ENCODE measurements at places on chromosomes 12 and 14.
A peak's percentile ranks its signal among the peaks of the same experiment; 100 is the strongest.

DNA sequence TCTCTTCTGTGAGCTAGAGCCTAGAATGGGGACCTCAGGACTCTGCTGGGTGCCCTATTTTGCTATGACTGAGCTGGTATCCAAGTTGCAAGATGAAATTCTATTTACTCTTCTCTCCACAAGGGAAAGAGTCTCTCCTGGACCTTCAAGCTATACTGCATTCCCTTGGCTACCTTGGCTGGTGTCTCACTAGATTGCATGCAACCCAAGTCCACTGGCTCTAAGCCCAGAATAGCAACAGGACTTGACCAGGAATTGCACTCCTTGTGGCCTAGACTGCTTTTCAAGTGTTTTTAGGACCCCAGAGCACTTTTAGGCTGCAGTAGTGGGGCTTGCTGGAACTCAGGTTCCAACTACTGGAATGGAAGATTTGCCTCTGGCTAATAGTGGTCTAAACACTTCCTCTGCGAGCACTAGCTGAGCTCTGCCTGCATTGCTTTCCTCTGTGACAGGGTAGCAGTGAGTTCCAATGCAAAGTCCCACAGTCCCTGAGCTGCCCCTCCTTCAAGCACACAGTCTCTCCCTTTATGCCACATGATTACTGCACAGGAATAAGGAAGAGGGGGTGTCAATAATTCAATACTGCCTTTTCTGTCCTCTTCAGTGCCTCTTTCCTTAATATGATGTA, 1009.1 kb upstream of the FLRT2 start:
- DNase-seq = no peak

DNA sequence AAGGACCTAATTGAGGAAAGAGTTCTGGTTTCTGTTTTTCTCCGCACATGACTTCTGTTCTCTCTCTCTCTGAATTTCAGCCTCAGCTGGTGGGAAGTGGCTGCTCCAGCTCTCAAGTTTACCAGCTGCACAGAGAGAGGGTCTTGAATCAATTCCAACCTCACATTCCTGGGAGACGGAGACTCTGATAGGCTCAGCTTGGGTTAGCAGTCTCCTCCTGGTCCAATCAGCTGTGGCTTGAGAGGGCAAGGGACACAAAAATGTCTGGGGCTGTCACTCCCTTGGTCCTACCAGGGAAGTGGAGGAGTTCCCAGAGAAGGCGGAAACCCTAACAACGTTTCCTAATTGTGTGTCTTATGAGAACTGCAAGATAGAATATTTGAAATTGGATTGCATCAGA, 7.0 kb downstream of the CCDC63 start:
- DNase-seq = no peak

GRCh38 chr14:60356906-60357550, 108.0 kb downstream of the PPM1A start:
- no peak for DNase-seq

GRCh38 chr12:6341417-6342139, at the start of gene TNFRSF1A:
Gene TNFRSF1A, minus strand, starts transcription at chr12:6342076. Its CDS starts 262 bp downstream, at chr12:6341814.
- DNase-seq = no peak

- no peak for DNase-seq
Measured at GRCh38 chr12:2803635-2804392, 8.7 kb upstream of the ITFG2 start.

DNA sequence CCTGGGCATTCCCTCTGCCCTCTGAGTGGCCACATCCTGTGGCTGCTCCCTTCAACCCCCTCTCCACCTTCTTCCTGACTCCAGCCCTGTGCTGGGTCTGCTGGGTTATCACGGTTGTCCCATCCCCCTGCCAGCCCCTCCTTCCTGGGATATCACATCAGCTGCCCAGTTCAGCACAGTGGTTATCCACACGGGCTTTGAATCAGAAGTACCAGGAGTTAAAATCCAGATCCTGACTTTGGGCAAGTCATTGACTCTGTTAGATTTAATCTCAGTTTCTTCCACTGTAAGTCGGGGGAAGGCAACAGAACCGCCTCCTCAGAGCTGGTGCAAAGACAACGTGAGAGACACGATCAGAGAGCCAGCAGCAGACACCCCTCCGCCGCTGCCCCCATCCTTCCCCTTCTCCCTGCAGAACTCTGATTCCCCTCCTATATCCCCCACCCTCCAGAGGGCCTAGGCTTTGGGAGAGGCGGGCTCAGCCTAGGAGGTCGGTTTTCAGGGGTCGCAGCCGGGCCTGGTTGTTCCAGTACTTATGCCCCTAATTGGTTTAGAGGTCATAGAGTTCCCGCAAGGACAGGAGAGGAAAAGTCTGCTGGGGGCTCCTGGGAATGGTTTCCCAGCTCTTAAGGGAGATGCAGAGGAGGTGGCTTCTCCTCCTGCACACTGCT, 42.5 kb downstream of the PRIMA1 start:
- DNase-seq = no peak

DNA sequence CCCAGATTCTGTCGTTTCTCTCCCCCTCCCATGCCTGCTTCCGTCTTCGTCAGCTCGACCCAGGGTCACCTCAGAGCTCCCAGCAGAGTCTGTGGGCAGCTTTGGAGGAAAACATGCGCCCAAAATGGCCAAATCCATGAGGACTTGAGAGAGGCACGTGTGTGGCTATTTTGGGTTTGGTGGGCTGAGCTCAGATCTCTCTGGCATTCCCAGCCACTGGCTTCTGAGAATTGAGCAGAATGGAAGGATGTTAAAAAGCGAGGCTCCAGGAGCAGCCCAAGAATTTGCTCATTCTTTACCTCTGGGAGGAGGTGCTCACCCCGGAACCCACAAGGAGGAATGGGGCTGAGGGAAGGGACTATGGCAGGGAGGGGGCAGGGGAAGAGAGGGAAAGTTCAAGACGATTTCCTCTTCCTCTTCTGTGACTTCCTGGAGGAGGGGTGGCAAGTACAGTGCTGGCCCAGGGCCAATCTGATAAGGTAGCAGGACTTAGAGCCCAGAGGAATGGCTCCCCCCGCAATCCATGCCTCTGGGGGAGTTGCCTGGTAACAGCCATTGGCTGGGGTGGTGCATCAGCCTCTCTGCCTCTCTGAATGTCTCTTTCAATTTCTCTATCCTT, 20.1 kb downstream of the TSPAN9 start:
- DNase-seq = no peak

DNA sequence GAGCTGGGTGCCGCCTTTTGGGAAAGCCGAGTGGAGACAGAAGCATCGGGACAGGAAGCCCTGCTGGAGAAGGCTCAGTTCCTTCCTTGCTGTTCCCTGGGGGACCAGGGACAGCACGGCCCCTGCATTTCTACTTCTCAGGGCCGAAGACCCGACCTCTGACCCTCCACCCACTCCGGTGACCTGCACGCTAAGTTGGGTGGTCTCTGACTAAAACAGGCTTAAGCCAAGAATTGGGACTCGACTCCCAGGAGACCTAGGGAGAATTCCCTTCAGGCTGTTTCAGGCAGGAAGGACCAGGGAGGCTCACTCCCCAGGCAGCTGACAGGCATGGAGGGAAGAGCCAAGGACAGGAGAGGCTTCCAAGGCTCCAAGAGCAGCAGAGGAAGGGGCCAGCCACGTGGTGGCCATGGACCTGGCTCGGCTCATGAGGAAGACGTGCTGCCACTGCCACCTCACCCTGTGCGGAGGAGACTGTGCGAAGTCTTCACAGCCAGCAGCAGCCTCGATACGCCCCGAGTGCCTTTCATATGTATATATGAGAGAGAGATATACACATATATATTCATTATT, 43.9 kb downstream of the DCAF4 start:
- no peak for DNase-seq

GRCh38 chr14:61234215-61234916, 46.8 kb downstream of the TMEM30B start:
- DNase-seq = no peak

DNA sequence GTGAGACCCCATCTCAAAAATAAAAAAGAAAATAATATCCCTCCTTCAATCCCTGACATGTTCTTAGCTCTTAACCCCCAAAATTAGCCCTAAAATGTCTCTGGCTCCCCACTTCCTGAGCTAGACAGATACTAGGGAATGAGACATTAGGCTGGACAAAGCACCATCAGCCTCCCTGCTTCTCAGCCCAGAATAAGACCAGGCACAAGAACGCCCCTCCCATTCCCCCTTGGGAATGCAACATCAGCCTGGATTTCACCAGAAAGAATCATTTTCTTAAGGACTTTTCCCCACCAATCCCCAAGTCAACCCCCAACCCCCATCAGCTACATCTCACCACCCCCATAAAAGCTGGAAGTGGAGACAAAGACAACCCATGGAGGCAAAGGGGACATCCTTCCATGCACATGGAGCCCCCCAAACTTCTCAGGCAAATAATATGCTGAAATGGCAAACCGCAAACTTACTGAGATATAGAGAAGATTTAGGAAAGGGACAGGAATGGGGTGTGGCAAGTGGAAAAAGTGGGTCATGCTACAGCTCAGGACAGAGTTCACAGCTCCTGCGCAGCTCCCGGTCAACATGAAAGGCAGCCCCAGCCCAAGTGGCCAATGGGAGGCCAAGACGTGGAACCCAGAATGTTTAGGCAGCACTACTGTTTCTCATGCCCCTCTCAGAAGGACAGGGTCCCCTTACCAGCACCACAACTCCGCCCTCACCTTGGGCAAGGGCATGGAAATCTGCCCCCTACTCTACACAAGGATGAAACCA, 2.7 kb downstream of the CHD4 start:
- DNase-seq = no peak

- DNase-seq = no peak
Measured at GRCh38 chr12:99983456-99984258, 1.1 kb downstream of the ANKS1B start.

DNA sequence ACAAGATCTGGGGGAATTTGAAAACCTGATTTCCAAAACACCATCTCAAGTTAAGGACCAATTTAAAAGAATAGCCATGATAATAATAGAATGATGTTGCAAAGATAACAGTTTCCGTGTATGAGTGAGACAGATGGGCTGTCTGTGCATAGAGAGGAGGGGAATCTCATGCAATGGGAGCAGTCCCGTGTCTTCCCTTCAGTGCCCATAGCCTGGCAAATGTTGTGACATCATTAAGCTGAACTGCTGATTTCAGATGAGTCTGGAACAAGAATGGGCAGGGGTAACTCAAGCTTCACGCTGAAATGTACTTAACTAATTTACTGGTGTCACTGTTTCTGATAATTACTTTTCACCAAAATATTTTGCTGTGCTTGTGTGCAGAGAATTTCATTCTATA, 454.0 kb downstream of the FOXG1 start:
- DNase-seq = no peak

- DNase-seq = no peak
Measured at GRCh38 chr14:94555991-94556390, 5.3 kb upstream of the SERPINA4 start.

DNA sequence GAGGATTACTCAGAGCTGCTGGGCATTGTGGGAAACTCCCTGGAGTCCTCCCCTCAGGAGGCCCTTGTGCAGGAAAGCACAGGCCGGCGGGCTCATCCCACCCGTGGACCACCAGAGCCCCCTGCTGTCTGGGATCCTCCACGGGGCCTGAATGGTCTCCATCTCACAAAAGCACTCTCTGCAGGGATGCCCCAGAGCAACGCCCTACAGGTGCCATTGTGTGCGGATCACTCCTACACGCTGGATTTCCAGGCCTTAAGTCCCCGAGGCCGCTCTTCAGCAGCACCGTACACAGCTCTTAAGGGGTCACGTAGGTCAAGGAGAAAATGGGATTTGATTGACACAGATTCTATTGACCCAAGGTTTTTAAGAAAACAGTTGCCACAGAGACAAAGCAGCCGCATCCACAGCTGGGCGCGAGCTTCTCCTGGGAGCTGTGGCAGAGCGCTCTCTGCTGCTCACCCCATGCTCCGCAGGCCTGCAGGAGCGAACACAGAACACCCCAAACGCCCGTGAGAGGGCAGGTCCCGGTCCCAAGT, 36.7 kb upstream of the RIMBP2 start:
- DNase-seq = no peak

GRCh38 chr14:92382677-92383076, 59.7 kb downstream of the SLC24A4 start:
- no peak for DNase-seq

GRCh38 chr12:90773491-90773890, 181.5 kb downstream of the CCER1 start:
- DNase-seq = peak; percentile 1

GRCh38 chr12:56062996-56063395, 17.0 kb upstream of the ERBB3 start:
- no peak for DNase-seq

DNA sequence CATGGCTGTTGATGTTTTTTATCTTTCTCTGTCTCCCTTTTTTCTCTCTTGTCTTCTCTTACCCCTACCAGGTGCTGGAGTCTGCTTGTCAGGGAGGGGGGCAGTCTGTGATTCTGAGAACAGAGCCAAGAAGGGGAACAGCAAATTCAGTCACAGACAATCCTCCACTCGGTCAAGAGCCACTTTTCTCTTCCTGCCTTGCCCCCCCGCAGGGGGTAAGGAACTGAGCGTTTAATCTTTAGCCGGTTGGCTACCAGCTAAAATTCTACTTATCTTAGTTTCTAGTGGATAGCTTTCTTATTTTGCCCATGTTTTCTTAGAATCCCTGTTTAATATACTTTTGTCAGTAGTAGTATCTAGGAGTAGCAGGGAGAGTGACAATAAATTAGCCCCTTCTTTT, 1.9 kb downstream of the RIMKLB start:
- no peak for DNase-seq

DNA sequence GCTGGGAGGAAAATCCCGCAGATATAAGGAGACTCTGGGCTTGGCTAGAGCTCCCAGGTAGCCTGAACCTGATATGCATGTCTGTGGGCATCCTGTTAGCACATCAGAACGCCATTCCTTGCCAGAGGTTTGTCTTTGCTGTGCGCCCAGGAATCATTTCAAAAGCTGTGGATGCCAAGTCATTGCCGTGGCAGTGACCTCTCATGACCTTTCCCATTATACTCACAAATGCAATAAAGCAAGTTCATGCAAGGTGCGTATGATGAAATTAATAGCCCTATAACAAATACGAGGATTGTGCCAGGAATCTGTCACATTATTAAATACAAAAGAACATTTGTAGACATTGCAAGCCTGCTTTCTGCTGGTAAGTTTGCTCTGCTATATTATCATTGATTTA, 229.1 kb upstream of the PELI2 start:
- DNase-seq = no peak

- DNase-seq = no peak
Measured at GRCh38 chr14:60602291-60602690, 47.0 kb downstream of the SIX1 start.

- DNase-seq = no peak
Measured at GRCh38 chr12:11786638-11787365, 137.3 kb downstream of the ETV6 start.

DNA sequence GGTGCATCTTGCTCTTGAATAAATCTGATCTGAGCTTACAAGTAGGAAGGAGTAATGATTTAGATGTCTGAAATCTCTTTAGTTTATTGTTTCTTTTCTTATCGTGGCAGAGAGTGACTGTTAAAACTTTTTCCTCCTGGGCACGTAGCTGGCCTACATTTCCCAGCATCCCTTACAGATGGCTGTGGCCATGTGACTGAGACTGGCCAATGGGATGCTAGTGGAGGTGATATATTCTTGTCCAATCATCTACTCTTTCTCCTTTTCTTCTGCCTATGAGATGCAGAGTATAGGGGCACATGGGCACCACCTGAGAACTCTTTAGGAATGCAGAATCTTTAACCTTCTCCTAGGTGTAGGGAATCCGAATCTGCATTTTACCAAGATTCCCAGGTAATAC, 237.3 kb downstream of the RGS6 start:
- DNase-seq = no peak

Data from non-pigmented ciliary epithelial cell (primary cell).